Hippocampal formation (tissue), 2 donors: ENCODE measurements at places on chromosomes 5 and 9.

DNA sequence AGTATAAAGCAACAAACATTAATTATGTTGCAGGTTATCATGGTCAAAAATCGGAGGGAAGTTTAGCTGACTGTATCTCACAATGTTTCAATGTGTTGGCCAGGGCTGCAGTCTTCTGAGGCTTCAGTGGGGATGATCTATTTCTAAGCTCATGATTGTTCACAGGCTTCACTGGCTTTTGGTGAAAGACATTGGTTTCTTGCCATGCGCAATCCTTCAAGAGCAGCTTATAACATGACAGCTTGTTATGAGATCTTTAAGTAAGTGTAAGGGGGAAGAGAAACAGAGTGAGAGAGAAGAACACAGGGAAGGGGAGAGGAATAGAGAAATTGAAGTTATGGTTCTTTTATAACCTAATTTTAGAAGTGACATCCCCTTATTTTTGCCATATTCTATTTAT, 385.9 kb upstream of the CHD1 start:
- no peak for DNase-seq

GRCh38 chr9:91243029-91243428, 118.7 kb downstream of the AUH start:
- DNase-seq: no peak

- no peak for DNase-seq
Measured at GRCh38 chr9:128146591-128147120, 2.6 kb upstream of the LCN2 start.

GRCh38 chr5:126640866-126641265, 40.1 kb downstream of the PHAX start:
- no peak for DNase-seq

- DNase-seq: no peak
Measured at GRCh38 chr9:21311889-21312288, 6.8 kb upstream of the IFNA5 start.

DNA sequence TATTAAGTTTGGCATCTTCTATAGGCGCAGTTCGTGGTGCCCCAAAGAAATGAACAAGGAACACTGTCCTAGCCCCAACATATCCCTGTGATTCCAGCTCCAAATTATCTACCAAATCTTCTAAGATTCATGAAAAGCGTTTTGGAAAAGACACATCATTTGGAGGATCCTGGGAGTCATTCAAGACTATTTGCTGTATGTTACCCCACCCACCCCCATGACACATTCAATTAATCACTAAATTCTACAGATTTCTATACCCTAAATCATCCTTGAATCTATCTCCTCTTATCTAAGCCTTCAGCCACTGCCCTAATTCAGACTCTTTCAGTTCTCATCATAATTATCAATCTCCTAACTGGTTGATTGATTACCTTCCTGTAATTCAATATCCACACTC, 5.5 kb upstream of the RUSC2 start:
- DNase-seq: no peak
